ENCODE measurements at places on chromosomes 12 and 14.
A peak's percentile ranks its signal among the peaks of the same experiment; 100 is the strongest.

DNA sequence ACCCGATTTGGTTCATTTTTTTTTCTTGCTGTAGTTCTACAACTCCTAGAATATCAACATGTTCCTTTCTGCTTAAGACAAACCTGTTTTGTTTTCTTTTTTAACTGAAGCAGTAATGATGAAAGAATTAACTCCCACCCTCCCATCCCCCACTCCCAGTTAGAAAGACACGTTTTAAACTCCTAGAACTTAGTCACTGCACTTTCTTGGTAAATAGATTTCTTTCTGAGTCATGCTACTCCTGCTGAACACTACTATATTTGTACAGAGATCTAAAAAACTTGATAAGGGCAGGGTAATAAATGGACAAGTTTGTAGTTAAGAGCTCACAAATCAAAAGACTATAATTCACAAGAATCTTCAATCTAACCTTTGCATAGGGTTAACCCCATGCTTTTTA lies 118.9 kb upstream of the PTPRB start:
- DNase-seq = no peak

GRCh38 chr12:124680863-124681778 lies 113.7 kb upstream of the NCOR2 start:
- no peak for DNase-seq

DNA sequence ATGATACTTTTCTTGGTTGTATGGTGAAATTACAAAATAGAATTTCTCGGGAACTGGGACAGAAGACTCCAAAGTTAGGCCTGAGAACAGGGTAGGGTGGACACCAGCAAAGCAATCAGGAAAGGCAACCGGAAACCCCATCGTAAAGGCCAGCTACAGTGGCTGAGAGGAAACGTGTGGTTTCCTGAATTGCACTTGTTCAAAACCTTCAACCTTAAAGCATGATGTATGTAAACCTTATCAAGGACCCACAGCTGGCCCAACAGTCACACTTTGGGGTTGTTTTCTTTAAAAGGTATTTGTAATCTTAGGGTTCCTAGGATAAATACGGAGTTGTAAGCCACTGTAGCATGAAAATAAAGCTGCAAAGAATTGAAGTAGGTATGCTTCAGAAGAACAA lies 2.2 kb upstream of the PTGDR start:
- no peak for DNase-seq

DNA sequence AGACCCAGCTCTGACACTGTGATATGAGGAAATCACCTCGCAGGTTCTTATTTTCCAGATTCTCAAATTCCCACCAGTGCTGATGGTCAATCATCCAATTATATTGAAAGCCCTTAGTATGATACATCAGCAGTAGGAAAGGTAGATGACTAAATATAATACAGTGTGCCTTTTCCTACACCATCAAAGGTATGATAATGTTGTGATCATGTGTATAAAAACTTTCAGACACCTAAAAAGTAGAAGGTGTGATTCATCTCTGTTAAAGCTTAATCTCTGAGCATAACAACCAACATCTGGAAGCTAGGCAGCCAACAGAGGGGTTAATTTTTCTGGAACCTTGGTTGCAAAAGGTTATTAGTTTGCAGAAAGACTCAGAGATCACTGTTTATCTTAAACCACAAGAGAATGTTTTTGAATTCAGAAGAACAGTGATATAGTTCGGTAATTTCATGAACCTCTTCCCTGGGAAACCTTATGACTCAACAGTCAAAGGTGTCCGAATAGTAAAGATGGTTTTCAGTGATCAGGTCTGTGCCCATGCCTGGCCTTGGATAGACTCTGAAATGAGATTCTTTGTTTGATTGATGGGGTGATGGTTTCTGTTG lies 122.5 kb downstream of the ETV6 start:
- no peak for DNase-seq

- DNase-seq = peak; percentile 61
Observed at GRCh38 chr12:123105211-123105826, 45.6 kb downstream of the PITPNM2 start.

DNA sequence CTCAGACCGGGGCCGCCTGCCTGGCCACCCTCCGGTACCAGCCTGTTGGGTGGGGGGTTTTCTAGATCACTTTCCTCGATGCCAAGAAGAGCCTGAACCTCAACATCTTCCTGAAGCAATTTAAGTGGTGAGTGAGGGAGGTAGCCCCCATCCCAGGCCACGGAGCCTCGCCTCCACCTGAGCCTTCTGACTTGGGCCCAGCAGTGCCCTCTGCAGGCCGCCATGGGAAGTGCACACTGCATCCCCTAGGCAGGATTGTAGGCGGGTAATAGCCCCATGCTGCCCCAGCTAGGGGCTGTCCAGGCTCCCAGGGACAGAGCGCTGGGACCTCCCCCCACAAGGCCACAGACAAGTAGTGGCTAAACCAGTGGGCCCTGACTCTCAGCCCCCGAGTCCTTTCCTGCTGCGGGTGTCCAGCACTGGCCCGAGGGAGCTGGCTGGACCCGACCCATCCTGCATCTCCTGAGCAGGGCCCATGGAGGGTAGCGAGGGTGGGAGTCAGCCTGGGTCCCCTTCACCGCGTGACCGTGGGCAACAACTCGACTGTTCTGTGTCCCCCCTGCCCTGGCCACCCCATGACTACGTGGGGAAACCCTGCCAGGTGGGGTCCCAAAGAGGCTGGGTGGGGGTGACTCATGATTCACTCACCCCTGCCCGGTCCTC lies 15.3 kb upstream of the ADSS1 start:
- DNase-seq = peak; percentile 44

GRCh38 chr12:104750061-104750460 lies 208.0 kb downstream of the SLC41A2 start:
- DNase-seq = no peak

GRCh38 chr14:60242429-60242828 lies 6.6 kb upstream of the PPM1A start:
- DNase-seq = no peak

DNA sequence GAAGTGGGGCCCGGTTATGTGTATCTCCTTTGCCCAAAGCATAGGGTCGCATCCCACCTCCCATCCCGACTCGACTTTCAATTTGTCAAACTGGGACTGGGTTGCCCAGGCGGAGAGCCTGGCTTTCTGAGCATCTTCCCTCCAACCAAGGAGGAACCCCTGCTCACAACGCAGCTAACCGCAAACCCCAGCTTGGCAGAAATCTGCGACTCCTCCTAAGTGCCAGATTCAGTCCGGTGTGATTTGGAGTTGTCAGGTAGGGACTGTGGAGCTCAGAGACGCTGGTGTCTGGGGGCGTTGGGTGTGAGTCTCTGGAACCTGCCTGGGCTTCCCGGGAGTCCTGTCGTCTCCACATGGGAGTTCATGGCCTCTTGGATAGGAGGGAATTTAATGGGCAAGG lies 1126.7 kb downstream of the AACS start:
- no peak for DNase-seq

- no peak for DNase-seq
Observed at GRCh38 chr14:70782361-70782760, 27.0 kb downstream of the MAP3K9 start.

- DNase-seq = no peak
Observed at GRCh38 chr14:90332271-90332584, 487 bp upstream of the NRDE2 start.

GRCh38 chr14:68013326-68013725 lies 193.7 kb downstream of the RAD51B start:
- no peak for DNase-seq

DNA sequence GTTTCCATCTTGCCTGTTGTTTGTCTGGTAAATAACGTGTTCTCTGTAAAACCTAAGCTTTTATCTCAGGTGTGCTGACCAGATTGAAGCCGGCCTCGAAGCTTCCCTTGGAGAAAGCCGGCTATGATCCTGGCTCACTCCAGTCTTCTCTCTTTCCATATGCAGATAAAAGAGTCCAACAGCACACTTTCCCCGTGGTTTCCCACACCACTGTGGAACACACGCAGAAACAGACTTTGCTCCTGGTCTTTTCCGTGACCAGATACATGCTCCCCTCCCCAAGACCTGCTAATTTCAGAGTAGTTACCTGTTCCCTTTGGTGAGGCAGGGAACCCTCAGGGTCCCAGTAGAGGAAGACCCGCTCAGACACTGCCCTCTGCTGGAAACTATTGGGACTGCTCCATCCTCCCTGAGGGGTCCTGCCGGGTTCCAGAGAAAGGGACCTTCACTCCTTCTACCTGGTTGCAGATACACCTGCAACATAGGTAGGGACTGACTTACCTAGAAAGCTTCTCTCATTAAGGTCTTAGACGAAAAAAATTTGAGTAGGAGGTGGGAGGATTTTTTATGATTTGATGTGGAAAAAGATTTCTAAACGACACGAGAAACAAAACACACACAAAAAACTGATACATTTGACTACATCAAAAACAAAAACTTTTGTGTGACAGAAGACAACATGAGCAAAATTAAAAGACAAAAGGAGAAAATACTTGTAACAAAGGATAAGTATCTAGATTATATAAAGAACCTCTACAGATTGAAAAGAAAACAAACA lies 415.4 kb upstream of the CCDC196 start:
- DNase-seq = peak; percentile 14

GRCh38 chr12:94244165-94245133 lies 96.1 kb downstream of the PLXNC1 start:
- no peak for DNase-seq

DNA sequence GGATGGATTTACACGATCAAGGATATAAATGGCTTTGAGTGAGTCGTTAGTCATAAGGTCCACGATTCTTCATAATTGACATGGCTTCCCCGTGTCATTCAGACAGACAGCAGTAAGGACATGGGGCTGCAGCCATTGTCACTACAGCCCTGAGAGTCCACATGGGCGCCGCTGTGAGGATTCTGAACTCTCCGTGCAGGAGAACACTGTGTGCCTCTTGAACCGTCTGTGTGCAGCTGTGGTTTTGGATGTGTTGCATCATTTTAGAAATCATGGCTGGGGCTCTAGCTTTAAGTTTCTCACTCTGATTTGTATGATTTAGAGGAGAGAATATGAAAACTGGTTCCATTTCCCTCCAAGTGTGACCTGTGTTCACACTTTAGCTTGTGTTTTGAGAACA lies 47.2 kb downstream of the NPAS3 start:
- no peak for DNase-seq

- no peak for DNase-seq
Observed at GRCh38 chr14:100653409-100653808, 66.2 kb upstream of the BEGAIN start.

GRCh38 chr12:121472150-121472905 lies 72.4 kb downstream of the RNF34 start:
- DNase-seq = peak; percentile 28

GRCh38 chr12:62691309-62691708 lies 224.7 kb downstream of the MON2 start:
- no peak for DNase-seq

- no peak for DNase-seq
Observed at GRCh38 chr14:100076606-100077005, 11.4 kb downstream of the EVL start.

DNA sequence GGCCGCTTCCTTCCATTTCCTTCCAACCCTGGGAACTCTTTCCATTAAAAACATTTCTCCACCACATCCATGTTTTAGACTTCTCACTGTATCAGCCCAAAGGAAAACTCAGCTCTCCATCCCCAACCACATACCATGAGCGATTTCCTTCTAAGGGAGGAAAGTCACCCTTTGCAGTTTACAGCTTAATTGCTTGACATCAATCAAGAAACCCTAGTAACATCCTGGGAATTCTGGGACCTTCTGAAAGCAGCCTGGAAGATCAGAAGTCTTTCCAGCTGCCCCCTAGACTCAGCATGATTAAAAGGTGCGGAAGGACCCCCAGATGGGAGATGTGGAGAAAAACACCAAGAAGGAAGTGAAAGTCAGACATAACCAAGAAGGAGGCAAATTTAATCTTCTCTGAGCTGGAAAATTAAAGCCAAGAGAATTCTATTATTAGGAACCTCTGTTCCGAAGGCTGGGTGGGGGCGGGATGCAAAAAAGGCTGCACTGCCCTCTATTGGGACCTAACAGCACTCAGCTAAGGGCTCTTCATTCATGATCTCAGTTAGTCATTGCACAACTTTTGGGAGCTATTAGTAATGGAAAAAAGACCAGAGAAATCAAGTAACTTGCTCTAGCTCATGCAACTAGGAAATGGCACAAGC lies 73.3 kb upstream of the PLXNC1 start:
- DNase-seq = peak; percentile 50

- peak; percentile 29 for DNase-seq
Observed at GRCh38 chr14:80356413-80356812, 145.1 kb upstream of the DIO2 start.

DNA sequence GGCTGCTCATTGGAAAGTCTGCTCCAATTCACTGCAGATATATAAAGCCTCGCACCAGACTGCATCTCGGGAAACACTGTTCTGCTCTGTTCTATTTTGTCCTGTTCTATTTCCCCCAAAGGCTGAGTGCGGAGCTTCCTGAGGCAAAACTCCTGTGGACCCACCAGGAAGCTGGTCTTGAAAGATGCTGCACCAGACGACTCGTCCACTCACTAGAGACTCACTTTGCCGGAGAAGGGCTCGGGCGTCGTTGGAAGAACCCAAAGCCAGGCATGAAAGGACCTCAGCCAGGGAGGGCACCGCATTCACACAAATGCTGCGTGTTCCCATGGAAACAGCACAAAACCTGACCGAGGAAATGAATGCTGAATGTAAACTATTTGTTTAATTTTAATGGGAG lies 331.2 kb upstream of the SFSWAP start:
- DNase-seq = no peak

DNA sequence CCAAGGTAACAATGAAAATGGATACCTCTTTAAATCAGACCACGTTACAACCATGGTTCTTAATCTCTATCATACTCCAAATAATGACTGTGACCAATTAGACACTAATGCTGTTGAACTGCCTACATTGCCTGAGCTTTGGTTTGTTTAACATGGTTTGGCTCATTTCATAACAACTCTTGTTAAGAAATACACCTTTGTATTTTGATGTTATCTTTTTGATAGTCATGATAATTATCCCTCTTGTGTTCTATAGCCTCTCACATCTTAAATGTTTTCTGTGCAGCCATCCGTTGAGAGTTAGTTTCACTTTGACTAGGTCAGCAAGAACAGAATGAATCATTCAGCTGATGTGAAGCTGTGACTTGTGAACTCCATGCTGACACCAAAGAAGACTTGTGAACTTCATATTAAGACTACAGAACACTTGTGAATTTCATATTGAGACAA lies 75.5 kb upstream of the RERGL start:
- DNase-seq = no peak

GRCh38 chr12:48356041-48356768 lies 5.5 kb upstream of the ZNF641 start:
- DNase-seq = no peak

DNA sequence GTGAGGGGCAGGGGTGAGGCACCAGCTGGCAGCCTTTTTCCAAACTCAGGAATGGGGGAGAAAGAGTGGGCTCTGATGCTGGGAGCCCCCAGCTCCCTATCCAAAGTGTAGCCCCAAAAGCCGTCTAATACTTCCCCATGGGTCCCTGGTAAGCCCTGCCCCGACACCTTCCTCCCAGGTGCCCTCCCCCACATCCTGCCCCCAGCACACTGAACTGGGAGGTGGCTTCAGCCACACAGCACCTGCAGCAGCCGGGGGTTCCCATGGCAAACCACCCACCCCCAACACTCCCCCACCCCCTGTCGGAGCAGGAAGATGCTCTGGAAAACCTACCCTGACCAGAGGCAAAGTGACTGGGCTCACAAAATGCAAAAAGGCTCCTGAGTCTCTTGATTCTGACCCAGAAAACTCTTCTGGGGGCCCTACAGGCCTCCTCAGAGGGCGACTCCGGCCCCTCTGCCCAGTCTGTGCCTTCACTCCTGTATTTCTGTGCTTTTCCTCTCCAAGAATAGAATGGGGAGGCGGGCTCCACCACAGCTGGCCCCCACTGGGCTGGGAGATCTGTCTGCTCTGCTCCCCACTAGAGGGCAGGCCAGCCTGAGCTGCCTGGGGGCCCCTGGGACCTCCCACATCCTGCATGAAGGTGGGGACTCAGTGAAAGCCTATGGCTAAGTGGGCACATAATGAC lies 81.6 kb downstream of the ITPK1 start:
- no peak for DNase-seq

- no peak for DNase-seq
Observed at GRCh38 chr12:71582925-71583324, 80.7 kb downstream of the ZFC3H1 start.
